ENCODE measurements at places on chromosomes 16 and 17.

- no peak for DNase-seq
Measured at GRCh38 chr16:50814052-50814451, 72.2 kb downstream of the CYLD start.

GRCh38 chr16:27312580-27313421 is 973 bp upstream of the IL4R start:
- no peak for DNase-seq

- DNase-seq: no peak
Measured at GRCh38 chr17:44672479-44673093, 16.3 kb downstream of the MEIOC start.

DNA sequence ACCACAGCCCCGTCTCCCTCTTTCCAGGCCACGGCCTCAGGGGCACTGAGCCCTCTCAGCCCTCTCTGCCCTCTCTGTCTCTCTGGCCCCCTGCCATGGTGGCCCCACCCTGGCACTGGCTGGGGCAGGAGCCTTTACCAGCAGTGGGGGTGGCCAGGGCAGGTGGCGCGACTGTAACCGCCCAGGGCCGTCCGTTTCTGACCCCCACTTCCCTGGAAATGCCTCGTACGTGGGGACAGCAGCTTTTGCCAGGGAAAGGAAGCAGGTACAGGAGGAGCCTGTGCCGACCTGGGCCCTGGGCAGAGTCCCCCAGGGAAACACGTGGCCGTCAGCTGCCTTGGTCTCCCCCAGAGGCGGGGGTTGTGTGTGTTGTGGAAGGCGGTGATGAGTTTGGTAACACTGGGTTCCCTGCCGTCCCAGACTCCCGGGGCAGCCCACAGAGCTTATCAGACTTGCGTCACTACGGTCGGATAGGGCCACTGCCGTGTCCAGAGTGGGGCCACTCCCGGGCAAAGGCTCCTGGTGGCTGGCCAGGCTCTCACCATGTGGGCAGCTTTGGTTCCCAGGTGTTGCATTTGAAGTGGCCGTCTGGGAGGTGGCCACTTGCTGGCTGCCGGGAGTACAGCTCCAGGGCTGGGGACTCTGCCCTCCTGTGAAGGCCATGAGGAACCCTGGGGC is 249.3 kb upstream of the CIBAR2 start:
- peak; percentile 75 for DNase-seq

DNA sequence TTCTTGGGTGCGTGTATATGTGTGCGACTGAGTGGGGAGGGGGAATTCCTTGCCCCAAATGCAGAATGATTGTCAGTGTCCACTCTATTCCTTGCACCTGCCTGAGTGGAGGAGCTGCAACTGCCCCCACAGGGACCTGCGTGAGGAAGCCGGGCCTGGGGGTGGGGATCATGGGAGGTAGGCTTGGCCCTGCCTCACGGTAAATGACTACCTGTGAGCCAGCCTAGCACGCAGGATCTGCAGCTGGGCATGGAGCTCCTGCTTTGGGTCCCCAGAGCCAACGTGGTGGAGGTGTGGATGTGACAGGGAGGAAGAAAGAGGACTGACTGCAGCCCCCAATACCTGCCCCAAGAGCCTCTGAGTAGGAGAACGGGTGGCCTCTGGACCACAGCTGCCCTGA is 77.0 kb upstream of the GAS7 start:
- no peak for DNase-seq

Data from Right ventricle myocardium superior (tissue), 1 donor.